ENCODE measurements at places on chromosomes 12 and 14.

DNA sequence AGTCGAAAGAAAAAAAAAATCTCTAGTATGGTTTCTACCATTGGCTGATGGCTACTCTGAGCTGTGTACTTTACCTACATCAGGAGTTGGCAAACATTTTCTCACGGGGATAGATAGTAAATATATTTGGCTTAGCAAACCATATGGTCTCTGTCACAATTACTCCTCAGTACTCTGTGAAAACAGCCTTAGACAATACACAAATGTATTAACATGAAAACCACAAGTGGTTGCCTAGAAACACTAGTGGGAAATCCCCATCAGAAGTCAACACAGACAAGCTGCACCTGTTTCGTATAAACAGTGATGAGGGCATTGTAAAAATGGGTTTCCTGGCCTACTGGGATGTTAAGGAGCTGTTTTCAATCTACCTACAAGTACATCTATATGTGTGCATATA is 84.6 kb upstream of the NAV3 start:
- no peak for DNase-seq

- peak; percentile 77 for DNase-seq
Measured at GRCh38 chr12:91381309-91381804, 198.7 kb upstream of the DCN start.

DNA sequence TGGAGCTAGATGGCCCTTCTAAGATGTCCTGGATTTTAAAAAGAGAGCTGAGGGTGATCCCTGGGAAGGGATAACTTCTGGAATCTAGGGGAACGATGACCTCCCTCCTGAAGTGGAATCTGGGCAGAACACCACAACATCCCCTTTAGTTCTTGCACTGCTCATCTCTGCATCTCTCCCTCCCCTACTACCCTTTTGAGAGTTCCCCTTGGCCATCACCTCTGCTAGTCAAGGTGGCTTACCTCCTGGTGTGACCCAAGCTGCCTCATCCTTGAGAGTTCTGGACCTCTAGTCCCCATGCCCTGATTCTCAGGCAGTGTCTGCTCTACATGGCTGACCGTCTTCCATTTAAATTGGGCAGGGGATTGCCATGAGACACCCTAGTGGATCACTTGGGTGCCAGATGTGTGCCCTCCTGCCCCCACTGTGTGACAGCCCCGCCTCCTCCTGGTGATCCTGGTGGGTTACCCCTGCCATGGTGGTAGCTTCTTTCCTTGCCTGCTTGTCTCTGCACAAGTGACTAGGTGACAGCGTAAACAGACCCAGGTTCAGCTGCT is 216.4 kb downstream of the PCNX1 start:
- DNase-seq = no peak

DNA sequence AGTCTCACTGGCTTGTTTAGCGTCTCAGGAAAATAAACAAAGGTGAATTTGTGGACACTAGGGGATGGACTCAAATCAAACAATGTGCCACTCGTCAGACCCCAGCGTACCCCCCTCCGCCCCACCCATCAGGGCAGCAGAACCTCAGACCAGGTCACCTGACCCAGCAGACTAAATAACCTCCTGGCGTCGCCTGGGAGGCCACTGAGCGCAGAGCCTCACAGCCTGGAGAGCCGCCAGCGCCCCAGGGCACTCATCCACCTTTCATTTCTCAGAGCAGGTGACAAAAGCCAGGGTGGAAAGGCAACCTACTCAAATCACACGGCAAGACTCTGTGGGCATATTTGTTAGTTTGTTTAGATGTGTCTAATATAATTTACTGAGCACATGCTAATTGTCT is 100.9 kb downstream of the DICER1 start:
- no peak for DNase-seq

DNA sequence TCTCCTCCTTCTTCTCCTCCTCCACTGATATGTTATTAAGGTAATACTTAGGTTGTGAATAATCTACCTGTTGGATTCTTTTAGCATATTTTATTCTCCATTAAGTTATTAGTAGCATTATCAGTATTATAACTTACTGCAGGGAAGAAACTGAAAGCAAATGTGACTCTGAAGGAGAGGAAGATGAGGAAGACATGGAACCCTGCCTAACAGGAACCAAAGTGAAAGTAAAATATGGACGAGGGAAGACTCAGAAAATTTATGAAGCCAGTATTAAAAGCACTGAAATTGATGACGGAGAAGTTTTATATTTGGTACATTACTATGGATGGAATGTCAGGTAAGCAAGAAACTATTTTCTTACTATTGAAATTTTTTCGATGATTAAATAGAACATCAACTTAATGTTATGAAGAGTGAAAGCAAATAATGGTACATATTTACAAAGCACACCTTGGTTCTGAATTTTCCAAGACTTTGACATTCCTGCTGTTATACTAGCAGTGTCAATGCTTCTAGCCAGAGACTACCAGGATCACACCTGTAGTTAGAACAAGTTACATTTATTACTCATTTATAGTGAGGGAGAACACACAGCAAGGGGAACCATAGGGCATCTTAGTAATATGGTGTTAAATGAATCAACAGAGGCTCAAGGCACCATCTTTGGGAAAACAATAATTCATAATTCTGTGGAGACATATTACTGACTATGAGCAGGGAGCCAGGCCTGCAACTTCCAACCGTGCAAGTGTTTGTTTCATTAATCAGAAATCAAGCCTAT is 42.0 kb upstream of the TOMM20L start:
- no peak for DNase-seq

- no peak for DNase-seq
Measured at GRCh38 chr14:101233021-101233366, 328.3 kb upstream of the DIO3 start.

- DNase-seq = no peak
Measured at GRCh38 chr12:106633451-106633823, 50.6 kb downstream of the RFX4 start.

DNA sequence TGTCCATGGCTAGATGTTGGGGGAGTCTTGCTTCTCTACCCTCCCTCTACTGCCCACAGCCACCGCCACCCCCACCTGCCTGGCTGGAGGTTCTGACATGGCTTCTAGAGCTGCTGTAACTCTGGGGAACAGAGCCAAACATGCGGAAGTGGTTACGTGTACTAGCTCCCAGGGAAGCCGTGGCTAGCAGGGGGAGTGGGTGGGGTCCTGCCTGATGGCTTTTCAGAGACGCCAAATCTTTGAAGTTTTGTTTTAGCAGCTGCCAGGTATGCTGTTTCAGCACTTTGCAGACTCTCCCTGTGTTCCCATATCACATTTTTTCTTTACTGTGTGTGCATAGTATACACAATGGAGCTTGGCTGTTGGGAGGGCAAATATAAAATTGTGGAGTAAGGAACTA is 150.3 kb downstream of the TGFB3 start:
- peak; percentile 54 for DNase-seq

DNA sequence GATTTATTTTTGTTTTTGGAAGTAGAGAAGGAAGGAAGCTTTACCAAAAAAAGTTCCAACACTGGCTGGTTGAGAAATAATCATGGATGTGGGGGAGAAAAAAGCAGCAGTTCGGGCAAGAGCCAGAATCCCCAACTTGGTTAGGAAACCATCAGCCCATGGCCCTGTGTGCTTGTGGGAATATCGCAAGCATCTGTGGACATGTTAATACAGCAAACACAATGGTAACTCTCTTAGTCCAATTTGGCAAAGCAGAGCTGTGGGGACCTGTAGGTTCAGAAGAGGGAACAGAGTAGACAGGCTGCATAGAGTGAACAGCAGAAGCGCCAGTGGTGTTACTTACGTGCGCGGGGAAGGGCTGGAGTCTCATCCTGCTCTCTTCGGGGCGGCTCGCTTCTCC is 46.8 kb downstream of the TCHP start:
- DNase-seq = no peak

DNA sequence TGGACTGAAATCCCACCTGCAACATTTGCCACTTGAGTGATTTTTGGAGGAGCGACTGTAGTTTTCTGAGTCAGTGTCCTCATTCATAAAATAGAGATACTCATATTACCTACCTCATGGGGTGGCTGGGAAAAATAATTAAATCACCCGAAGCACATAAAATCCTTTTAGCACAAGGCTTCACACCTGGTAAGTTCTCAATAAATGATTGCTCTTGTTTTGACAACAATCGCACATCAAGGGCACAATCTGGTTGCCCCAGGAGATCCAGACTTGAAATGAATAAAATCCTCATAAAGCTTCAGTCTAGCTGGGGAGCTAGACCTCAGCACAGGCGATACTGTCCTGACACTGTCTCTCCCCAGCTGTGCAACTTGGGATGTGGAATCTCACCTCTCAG is 76.0 kb upstream of the CCDC60 start:
- DNase-seq = no peak

- no peak for DNase-seq
Measured at GRCh38 chr12:110995016-110995415, 74.6 kb upstream of the MYL2 start.

DNA sequence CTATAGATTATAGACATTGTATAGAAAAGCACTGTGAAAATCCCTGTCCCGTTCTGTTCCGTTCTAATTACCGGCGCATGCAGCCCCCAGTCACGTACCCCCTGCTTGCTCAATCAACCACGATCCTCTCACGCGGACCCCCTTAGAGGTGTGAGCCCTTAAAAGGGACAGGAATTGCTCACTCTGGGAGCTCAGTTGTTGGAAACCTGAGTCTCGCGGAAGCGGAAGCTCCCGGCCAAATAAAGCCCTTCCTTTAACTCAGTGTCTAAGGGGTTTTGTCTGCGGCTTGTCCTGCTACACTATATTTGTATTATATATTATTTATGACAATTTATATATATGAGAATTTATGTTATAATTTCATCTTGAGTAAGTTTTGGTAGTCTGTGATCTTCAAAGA is 213.6 kb upstream of the AMIGO2 start:
- no peak for DNase-seq

DNA sequence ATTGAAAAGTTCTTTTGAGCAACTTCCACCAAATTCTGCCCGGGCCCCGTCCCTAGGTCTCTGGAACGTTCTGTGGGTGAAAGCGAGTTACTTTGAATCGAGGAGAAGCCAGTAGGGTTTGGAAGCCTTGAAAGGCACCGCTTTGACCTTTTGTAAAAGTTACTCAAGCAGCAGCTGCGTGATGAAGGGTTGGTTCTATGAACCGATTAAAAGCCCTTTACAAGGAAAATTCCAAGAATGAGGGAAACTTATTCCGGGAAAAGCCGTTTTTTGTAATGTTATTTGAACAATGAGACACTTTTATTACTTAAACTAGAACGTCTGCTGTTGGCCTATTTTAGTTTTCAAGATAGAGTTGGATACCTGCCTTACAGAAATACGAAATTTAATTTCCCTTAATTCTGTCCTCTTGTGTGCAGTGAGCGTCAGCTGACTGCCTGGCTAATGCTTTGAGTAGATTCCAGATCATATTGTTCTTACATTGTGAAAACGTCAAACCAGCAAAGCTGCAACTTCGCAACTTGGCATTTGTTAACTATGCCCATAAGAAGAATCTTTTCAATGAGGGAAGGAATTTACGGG is 906 bp downstream of the LARP4 start:
- peak; percentile 21 for DNase-seq

DNA sequence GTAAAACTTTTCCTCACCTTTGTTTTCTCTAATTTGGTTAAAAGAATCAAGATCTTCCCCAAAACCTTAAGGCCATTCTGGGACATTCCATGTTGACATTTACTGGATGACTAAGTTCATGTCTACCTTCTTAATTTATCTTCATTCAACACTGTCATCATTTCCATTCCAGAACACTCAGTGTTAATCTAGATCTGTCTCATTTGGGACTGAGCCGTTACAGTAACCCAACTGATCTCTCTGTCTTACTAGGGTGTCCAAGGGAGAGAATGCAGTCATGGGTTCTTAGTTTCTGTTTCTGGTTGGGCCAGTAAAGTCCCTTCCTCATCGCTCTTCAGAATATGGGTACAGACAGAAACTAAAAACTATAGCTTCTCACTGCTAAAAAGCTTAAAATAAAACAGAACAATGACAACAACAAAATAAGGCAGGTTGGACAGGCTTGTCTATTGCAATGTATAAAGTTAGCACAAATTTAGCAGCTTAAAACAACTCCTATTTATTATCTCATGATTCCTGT is 144.8 kb downstream of the ASCL1 start:
- DNase-seq = no peak

GRCh38 chr12:109383240-109383639 is 35.5 kb downstream of the MYO1H start:
- no peak for DNase-seq

- DNase-seq = no peak
Measured at GRCh38 chr14:26863736-26864135, 265.9 kb upstream of the NOVA1 start.

GRCh38 chr12:71155225-71155624 is 2.6 kb downstream of the TSPAN8 start:
- no peak for DNase-seq

- peak; percentile 72 for DNase-seq
Measured at GRCh38 chr12:47725893-47726292, 603 bp upstream of the ENDOU start.

DNA sequence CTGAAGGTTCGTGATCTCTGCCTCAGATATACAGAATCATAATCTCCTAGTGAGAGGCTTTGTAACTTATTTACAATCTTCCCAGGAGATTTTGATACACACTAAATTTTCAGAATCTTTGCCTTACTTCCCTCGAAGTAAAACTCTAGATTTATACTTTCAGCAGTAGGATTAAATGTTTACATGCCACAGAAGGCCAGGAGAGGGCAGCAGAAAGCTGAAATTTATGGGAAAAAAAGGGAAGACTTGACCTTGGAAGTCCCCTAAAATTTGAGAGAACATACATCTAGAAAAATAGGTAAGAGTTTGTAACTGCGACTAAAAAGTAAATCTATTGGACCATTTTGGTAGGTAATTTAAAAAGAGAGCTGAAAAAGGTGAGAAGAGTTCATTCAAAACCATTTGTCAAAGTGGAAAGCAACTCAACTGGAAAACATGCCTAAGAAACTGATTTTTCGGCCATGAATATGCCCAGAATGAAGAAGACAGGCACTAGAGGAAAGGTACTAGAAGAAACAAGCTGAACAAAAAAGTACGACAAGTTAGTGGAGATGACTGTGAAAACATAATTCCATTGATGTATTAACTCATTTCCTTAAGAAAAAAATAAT is 242.0 kb upstream of the MDGA2 start:
- no peak for DNase-seq

DNA sequence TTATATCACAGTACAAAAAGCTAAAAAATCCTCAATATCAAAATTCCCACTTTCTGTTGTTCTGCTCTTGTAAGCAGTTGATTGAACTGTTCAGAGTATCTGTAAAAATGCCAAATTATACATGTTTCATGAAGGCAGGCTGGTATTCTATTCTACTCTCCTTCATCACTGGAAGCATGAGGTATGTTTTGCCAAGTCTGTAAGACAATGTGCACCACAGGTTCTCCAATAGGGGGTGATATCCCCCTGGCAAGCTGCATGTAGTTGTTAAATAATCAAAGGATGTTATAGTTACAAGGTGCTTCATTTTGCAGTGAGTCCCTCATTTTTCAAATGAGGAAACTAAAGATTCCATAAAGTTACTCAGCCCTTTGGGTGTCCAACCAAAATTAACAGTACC is 15.1 kb upstream of the NEK9 start:
- no peak for DNase-seq

DNA sequence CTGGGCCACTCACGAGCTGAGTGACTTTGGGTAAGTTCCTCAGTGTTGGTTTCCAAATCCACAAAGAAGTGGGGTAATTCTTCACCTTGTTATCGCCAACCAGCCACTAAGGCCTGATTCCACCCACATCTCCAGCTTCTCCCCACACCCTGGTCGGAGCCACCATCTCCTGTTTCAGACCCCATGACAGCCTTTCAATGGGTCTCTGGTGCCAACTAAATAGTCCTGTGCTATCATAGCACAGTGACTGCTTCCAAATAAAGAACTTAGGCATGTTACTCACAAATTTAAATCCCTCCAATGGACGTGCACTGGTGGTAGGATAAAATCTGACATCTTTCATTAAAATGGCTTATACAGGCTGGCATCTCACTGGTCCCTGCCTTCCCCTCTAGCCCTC is 44.0 kb downstream of the TBX5 start:
- DNase-seq = no peak

All from AG08396 (cell line).